T47D (cell line): ENCODE measurements at places on chromosomes 11 and 22.

DNA sequence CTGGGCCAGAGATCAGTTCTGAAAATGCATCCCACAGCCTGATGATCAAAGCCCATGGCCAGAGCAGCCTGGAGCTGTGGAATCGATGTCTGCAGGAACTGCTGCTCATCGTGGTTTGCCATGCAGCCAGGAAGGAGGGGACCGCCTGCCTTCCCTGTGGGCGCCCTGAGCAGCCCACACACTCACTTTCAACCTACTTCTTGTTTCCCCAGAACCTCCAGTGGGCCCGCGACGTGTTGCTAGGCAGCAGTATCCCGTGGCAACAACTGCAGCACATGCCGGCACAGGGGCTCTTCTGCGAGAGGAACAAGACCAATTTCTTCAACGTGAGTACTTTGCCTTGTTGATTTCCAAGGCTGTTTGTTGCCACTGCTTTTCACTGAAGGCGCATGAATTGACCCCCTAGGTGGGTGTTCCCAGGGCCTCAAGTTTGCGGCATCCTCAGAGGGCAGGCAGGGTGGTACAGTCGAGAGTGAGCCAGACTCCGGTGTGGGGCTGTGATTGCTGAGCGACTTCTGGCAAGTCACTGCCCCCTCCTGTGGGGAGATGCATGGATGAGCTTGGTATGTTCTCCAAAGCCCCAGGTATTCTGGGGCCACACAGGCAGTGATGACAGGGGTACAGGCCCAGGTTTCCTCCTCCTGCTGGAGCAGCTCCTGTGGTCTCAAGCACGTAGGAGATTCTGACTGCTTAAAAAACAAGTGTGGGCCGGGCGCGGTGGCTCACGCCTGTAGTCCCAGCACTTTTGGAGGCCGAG is 47.0 kb upstream of the SUSD2 start:
- no peak for DNase-seq

DNA sequence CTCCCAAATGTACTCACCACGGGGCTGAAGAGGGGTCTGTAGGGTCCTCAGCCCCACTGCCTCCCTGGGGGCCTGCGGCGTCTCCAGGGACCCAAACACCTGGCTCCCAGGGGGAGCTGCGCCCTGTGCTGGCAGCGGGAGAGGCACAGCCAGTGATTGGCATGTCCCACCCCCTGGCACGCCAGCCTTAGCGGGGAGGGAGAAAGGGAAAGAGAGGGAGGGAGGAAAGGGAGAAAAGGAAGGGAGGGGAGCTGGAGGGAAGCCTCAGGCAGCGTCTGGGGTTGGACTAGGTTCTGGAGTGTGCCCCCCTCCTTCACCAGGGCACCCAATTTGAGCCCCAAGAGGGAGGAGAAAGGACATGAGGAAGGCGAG is at the start of gene CHRM1:
Gene CHRM1 (minus strand): TSS at position 163 of the 372 bp plus-strand sequence. CDS start 10,263 bp downstream, outside the sequence.
- peak; percentile 58 for DNase-seq

DNA sequence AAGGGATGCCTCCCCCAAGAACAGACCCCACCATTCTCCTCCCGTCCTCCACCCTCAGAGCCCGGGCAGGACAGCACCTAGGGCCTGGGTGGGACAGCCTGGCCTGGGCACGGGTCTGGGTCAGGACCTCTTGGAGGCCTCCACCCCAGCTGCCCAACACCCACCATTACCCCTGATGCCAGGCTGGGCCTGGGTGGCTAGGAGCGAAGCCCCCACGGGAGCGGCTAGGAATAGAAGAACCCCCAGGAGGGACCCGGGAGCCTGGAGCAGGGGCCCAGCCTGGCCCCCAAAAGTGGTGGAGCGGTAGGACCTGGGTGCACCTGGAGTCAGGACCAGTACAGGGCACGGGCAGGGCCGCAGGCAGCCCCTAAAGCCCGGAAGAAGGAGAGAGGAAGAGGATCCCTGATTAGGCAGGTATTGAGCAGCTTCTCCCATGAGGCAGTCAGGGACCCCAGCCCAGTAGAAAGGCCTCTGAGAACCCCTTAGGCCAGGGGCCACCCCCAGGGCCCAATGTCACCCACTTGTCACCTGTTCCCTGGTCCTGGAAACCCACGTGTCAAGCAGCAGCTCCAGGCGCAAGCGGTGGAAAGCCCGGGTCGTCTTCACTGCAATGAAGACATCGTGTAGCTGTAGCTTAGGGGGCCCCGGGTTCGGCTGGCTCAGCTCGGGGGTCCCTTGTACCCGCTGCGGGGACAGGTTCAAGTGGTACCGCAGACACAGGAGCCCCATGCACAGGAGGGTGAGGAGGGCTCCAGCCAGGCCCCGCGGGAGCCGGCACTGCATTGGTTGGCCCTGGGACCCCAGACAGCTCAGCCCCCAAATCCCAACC is 575 bp downstream of the MFNG start:
- DNase-seq, result no peak

DNA sequence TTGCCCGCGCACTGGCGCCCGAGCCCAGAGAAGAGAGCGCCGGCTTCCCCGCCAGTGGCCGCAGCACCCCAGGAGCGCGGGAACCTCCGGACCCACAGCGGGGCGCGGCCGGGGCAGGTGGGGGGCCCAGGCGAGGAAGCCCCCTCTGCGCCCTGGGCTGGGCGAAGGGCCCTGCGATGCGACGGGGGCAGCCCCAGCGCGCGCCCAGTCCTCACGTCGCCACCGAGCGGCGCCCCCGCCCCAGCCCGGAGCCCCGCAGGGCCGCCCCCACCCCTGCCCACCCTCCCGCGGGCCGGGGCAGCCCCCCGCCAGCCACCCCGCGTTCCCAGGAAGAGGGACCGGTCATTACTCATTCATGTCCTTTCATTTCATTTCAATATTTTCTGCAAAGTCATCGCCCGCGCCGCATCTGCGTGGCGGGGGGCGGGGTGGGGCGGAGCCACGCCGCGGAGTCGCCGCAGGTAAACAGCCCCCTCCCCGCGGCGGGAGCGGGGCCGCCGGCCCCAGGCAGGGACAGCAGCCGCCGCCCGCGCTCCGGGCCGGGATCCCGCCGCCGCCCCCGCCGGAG is 673 bp upstream of the PANX2 start:
- DNase-seq, result no peak

DNA sequence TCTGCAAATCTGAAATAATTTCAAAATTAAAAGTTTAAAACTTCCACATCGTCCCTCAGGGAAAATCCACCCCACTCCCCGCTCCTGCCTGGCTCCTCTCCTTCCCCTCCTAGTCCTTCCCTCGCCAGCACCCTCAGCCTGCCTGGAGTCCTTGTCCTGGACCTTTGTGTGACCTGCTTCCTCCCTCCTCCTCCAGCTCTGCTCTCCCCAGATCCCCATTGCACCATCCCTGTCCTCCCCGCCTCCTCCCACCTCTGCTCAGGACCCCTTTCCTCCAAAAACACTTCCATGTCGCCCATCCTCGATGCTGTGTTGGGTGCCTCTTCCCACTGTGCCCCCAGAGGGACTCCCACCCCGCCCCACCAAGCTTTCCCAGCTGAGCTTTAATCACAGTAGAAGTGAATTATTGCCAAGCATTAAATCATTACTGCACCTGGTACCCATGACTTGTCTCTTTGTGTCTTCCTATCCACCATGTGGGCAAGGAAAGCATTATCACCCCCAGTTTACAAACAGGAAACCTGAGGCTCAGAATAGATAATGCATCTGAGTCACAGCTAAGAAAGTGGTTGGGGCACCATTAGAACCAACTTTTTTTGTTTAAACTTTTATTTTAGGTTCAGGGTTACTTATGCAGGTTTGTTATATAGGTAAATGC is 2.4 kb upstream of the ZP1 start:
- no peak for DNase-seq

DNA sequence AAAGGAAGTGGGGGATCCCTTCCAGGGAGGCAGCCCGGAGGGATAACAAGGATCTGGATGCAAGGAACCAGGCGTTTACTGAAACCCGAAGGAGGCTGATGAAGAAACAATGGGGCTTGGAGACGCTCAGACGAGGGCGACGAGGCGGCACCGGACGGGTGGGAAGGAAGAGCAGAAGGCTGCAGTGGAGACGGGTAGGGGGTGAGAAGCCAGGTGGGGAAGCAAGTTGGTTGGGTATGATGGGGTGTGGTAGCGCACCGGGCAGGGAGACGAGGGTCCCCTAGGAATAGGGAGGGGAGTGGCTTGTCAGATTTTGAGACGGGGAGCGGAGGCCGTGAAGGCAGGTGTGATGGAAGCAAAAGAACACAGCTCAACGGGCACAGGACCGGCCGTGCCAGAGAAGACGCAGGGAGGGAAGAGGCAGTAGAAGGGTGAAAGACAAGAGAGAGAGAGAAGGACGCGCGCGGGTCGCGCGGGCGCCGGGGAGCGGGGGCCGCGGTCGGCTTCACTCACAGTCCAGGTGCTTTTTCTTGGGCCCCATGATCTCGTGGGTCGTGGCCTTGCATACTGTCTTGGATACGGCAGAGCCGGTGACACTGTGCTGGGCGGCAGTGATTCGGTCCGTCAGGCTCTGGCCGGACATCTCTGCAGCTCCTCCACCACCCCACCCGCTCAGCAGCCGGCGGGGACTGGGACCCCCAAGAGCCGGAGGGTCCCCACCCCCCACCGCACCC is 579 bp downstream of the PICALM start:
- DNase-seq, result no peak

- no peak for DNase-seq
Measured at GRCh38 chr11:35145271-35145670, 6.3 kb downstream of the CD44 start.

- no peak for DNase-seq
Measured at GRCh38 chr11:75786101-75786736, 17.6 kb downstream of the DGAT2 start.

GRCh38 chr11:15170698-15171097 is 56.0 kb downstream of the INSC start:
- DNase-seq, result no peak

DNA sequence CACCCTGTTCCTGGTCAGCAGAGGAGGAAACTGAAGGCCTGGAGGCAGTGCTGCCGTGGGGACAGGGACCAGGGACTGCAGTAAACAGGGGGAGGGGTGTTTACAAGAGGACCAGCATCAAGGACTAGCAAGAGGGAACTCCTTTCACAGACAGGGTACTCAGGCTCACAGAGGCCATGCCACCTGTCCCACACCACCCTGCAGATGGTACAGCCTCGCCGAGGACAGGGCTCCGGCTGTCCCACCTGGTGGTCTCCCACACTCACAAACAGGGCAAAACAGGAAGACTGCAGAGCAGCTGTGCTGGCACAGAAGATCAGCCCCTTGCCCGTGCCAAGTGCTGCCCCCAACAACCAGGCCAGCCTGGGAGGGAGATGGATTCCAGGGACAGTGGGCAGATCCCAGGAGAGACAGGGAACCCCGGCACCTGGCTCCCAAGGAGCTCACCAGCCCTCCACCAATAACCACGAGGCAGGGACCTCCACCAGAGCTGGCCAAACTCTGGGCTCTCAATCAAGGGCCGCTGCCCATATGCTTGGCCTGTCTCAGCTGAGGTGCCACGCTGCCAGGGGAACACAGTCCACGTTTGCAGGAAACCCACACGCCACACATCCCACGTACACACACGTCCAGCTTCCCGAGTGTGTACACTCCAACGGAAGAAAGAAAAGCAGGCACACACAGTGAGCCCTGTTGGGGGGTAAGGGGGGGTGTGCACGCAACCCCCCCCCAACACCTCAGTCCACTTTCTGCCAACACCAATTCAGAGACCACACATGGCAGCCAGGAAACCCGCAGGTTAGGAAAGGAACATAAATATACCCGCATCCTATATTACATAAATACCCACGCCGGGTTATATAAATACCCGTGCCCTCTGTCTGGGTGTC is 2.1 kb downstream of the CSNK1E start:
- no peak for DNase-seq

DNA sequence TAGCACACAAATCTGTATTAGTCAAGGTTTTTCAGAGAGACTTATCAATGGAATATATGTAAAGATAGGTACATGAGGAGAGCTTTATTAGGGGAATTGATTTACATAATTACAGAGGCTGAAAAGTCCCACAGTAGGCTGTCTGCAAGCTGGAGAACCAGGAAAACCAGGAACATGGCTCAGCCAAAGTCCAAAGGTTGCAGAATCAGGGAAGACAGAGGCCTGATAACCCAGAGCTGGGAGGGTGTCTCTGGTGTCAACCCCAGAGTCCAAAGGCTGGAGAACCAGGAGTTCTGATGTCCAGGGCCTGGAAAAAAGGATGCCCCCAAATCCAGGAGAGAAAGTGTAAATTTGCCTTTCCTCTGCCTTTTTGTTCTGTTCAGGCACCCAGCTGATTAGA is 16.3 kb upstream of the OR5F1 start:
- DNase-seq, result no peak

DNA sequence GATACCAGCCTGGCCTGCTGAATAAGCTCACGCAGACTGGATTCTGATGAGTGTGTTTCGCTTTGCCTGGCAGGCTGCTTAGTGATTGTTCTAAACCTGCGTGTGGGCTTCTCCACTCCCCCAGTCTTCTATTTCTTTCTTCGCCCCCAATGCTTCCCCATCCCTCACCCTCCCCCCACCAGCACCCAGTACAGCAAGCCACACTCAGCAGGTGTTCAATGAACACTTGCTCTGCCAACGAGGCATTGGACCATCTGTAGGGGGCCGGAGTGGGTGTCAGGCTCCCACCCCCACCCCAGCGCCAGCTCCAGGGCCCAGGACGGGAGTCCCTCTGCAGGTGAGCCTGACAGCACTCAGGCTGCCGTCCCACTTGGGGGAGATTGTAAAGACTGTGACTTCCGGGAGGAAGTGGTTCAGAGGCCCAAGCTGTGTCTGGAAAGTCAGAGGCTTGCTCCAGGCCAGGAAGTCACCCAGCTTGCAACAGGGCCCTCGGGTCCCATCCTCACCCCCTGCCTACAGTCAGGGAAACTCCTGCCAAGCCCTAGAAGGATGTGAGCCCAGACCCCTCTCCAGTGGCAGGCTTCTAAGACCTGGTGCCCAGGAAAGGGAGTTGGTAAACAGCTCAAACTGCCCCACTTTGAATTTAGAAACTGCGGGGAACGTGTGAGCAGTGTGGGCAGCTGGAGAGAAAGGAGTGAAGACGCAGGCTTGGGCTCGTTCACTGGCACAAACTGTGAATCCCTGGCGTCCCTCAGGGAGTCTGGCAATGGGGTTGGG is 66.3 kb upstream of the PRDM11 start:
- DNase-seq, result no peak

DNA sequence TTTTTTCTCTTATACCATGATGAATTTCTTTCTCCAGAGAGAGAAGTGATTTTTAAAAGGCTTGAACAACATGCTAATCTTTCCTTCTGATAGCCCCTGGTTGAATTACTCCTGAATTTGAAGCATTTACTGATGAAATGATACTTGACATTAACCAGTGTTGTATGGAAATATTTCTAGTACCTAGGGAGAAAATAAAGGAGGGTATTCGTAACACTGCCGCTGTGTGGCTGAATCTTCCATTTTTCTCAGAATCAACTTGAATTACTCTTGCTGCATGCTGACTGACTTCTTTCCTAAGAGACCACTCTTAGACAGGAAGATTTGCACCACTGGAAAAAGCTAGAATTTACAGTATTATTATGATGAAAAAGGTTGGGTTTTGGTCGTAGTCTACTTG is 118.3 kb downstream of the FAT3 start:
- DNase-seq, result peak; percentile 45

GRCh38 chr22:22422629-22423112 is 85.9 kb downstream of the ZNF280B start:
- peak; percentile 62 for DNase-seq

GRCh38 chr11:60927061-60927592 is 2.9 kb downstream of the TMEM132A start:
- DNase-seq, result no peak
